Cerebellar nuclear complex (tissue), 1 donor: ENCODE measurements at places on chromosomes 3 and 15.

- no peak for DNase-seq
Observed at GRCh38 chr3:55267206-55267930, 219.7 kb downstream of the WNT5A start.

DNA sequence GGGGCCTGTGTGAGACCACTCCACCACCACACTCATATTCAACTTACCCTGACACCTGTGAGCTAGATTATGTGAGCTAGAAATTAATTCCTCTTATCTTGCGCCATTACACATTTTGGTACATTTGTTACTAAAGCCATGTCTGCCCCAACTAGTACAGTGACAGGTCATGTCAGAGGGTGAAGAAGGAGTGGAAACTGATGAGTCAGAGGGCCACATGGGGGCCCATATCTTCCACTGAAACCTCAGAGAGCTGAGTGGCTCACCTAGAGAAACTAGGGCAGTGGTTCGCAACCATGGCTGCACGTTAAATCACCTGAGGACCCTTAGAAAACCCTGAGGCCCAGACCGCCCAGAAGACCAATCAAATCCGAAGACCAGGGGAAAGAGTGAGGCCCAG is 15.7 kb upstream of the MEF2A start:
- DNase-seq, result no peak

DNA sequence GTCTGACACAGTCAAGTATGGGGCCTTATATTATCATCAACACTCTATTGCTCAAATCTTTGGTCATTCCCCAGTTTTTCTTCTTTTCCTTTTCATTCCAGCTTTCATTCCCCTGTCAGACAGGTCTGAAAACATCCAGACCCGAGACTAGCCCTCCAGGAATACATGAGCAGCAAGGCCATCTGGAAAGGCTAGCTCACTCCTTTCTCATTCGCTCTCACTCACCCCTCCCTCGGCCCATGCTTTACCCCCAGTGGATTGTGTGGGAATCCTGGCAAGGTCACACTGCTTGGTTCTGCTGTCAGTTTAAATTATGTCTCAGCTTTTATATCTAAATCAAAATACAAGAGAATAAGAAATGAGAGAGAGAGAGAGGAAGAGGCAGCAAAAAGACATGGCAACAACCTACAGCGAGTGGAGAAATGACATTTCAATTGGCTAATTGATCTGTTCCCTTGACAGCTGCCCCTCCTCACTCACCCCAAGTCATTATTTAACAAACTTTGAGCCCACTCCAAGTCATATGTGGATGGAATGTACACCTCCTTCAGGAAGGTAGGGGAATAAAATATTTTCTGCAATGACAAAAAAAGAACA is 962.2 kb downstream of the TUSC7 start:
- DNase-seq, result no peak

GRCh38 chr3:46154311-46154710 is 53.8 kb downstream of the CCR1 start:
- no peak for DNase-seq
